ENCODE measurements at places on chromosomes 3 and 15.

GRCh38 chr15:59904450-59905135 is 99.5 kb upstream of the FOXB1 start:
- DNase-seq = no peak

GRCh38 chr15:63043335-63044076 is 959 bp downstream of the TPM1 start:
- DNase-seq = no peak

DNA sequence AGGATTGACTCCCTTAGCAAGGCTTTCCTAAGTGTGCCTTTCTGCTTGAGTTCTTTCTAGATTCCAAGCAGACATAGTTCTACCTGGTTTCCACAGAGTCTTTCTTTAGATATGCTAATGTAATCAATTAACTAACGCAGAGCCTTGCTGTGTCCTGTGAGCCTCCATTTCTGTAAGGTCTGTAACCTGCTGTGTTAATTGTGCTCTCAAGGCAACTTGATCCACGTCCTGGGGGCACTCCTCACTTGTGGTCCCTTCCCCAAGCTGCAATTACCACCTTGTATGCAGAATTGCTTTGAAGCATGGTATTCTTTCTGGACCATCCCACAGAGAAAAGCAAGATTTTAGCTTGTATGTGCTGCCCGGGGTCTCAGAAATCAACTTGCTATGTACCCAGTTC is 29.5 kb upstream of the THSD4 start:
- DNase-seq = no peak

DNA sequence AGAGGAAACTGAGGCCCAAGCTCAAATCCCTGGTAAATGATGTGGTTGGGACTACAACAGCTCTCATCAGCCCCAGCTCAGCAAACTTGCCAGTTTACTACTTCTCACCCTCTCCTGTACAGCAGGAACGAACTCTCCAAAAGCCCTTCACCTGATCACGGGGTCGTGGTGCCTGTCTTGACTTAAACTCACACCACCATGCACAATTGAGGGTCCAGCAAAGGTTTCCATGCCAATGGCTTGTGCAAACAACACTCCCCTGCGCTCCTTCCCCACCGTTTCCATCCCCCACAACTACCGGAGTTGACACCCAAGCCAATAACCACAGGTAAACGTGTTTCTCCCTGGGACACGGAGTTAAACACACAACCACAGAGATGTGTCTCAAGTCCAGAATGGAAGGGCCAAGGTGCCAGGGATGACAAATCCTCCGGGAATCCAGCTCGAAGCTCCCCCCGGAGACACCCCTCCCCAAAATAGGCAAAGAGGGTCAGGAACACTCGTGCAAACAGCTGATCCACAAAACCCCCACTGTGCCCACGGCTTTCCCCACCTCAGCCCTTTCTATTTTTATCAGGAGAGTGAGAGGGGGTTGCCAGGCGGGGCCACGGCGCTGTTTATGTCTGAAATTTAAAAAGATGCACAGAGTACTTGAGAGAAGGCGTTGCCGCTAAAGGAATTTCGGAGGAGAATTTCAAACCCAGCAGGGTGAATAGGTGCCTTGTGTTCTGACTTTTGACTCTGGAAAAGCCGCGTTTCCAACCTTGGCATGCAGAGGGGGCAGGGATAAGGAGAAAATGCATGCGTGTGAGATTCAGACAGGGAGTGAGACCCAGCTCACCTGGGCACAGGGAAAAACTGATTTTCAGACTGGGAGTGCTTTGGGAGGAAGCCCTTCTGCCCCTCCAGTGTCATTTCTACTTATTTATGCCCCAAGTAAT is 10.6 kb upstream of the ACAN start:
- DNase-seq = no peak

- DNase-seq = no peak
Observed at GRCh38 chr3:4848176-4848825, 130.9 kb upstream of the BHLHE40 start.

- no peak for DNase-seq
Observed at GRCh38 chr3:135915206-135915605, 50.3 kb upstream of the PPP2R3A start.

DNA sequence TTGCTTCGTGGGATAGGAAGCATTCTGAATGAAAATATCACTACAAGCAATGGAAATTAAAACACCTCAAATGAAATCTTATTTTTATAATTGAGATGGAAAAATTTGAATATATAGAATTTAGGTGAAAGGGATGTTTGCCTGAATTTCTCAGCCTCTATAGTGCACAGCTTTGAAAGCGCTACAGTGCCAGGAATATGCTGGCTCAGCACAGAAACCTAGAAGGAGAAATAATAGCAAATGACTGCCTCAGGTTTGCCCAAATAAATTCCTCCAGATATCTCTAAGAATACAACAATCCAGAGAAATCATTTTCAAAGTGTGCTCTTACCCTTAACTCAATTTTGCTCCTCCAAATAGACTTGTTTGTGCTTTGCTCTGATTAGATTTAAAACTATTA is 141.1 kb upstream of the ZNF385D start:
- DNase-seq = no peak

DNA sequence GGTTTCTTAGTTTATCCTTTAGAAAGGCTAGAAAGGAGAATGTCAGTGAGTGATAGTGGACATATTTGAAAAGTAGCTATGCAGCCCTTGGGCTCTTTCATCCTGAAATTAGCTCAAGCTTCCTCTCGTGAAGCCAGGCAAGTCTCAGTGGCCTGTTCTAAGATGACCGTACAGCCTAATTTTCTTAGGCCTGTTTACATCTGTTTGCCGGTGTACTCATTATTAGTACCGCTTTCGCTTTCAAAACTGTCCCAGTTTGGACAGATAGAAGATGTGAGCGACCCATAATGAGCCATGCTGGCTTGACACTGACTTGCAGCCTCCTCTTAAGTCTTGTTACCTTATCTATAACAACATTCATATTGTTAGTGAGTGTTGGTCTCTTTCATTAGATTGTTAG is 5.7 kb upstream of the ARL14 start:
- no peak for DNase-seq

DNA sequence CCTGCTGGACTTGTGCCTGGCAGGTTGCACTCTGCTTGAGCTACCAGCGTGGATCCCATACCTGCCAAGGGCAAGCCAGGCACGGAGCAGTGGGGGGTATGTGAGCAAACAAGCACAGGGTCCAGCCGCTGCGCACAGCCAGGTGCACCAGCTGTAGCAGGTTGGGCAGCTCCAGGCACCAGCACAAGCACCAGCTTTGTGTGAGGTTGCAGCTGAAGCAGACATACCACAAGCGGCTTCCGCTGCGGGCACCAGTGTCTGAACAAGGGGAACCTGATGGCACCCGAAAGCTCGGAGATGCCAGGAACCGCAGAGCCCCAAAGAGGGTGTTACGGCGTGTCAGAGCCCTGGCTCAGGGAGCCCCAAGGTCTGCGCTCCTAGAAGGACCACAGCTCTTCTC is 472.7 kb upstream of the ARL6 start:
- DNase-seq = no peak

- DNase-seq = no peak
Observed at GRCh38 chr3:156145866-156146265, 25.5 kb downstream of the KCNAB1 start.

- no peak for DNase-seq
Observed at GRCh38 chr3:38573556-38573955, 75.9 kb downstream of the SCN5A start.

GRCh38 chr3:72756900-72757299 is 91.3 kb downstream of the SHQ1 start:
- no peak for DNase-seq

DNA sequence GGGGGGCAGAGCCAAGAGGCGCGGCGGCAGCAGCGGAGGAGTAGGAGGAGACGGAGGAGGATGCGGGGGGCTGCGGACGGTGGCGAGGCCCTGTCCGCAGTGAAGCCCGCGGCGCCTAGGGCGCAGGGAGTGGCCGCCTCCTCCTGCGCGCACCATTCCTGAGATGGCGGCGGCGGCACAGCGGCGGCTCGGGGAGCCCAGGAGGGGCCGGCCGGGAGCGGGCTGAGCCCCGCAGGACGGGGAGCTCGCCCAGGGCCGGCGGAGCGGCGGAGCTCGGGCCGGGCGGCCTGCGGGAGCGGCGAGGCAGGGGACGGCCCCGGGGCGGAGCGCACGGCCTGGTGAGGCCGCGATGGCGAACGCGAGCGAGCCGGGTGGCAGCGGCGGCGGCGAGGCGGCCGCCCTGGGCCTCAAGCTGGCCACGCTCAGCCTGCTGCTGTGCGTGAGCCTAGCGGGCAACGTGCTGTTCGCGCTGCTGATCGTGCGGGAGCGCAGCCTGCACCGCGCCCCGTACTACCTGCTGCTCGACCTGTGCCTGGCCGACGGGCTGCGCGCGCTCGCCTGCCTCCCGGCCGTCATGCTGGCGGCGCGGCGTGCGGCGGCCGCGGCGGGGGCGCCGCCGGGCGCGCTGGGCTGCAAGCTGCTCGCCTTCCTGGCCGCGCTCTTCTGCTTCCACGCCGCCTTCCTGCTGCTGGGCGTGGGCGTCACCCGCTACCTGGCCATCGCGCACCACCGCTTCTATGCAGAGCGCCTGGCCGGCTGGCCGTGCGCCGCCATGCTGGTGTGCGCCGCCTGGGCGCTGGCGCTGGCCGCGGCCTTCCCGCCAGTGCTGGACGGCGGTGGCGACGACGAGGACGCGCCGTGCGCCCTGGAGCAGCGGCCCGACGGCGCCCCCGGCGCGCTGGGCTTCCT is at the start of gene GPR27:
GPR27 (plus strand) TSS at position 155 of the 909 bp plus-strand sequence; CDS start at position 350, 195 bp downstream.
- no peak for DNase-seq

DNA sequence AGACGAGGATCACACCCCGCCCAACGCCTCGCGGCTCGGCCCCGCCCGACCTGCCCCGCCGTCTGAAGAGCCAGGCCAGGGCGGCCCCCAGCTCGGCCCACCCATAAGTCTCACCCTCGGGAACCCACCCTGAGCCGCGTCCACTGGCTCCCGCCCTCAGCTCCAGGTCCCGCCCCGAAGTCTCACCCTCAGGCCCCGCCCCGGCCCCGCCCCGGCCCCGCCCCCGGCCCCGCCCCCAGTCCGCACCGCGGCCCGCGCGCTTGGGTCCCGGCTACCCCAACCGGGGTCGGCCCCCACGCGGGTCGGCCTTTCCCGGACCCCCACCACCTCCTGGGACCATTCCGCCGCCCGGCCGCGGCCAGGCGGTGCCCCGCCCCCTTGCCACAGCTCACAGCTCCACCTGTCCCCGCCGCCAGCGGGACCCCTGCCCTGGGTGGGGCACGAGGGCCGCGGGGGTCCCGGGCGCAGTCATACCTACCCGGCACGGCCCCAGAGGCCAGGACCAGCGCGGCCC is 489 bp downstream of the CSPG5 start:
- no peak for DNase-seq

All from substantia nigra (tissue), 51 donors.